ENCODE measurements at places on chromosomes 12 and 14. TPM values are rescaled to one million over a fixed set of nuclear protein-coding genes. Genes with fewer than 3 reads are reported as not detected.
A peak's percentile ranks its signal among the peaks of the same experiment; 100 is the strongest.

The VAMP1 gene
- 13.4 TPM for total RNA-seq

The TCTN2 gene
- 12.2 TPM for total RNA-seq

- peak; percentile 76 for DNase-seq
Measured at GRCh38 chr12:48296586-48297282, 54.0 kb downstream of the ZNF641 start.

DNA sequence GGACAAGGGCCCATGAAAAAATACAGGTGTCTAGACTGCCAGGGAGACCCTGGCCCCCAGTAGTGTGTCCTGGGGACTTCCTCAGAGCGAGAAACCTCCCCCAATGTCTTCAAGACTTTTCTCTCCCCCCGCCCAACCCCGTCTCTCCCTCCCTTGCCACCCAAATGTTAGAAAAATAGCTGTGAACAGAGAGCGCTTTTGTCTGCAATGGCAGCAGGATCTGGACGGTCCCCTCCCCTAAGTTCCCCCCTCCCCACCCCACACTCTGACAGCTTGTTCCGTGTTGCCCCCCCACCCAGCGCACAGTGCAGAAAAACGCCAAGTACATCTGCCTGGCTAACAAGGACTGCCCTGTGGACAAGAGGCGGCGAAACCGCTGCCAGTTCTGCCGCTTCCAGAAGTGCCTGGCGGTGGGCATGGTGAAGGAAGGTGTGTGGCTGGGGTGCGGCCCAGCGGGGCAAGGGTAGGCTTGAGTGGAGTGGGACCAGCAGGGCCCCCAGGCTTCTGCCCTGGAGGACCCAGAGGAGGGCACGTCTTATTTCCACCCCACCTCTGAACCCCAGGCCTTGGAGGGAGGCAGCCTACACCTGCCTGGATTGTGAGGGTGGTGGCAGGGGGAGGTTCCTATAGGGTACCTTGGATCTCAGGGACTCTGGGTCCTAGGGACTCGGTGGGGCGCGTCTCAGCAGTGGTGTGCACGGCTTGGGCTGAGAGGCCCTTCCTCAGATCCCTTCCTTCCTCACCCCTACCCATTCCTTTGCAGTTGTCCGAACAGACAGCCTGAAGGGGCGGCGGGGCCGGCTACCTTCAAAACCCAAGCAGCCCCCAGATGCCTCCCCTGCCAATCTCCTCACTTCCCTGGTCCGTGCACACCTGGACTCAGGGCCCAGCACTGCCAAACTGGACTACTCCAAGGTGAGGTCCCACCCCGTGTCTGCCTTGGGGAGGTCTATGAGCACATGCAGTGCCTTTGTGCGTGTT is 4.8 kb downstream of the NR4A1 start:
- DNase-seq: peak; percentile 45

DNA sequence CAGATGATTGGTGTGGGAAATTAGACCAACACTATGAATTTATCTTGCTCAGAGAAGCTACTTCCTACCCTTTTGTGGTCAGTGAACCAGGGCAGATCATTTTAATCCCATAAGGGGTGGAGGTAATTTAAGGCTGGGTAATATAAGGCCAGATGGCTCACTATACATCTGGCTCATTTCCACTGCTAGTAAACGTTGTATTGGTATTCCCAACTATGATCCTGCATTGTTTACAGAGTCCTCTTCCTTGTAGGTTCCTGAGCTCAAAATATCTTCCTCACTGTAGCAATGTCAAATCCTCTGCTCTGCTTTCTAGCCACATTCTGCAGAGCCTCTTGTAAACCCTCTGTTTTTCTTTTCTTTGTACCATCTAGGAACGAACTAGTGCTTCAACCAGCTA is 93.0 kb upstream of the MGAT4C start:
- no peak for DNase-seq

DNA sequence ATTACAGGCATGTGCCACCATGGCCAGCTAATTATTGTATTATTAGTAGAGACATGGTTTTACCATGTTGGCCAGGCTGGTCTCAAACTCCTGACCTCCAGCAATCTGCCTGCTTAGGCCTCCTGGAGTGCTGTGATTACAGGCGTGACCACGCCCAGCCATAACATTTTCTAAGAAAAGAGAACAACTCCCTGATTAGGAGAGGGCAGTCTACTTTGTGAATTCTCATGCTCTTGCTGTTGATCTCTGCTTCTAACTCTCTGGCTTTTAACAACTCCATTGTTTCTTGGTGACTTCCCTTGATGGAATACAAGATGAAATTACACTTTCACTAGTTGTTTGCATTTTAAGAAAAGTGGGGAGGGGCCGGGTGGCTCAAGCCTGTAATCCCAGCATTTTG is 33.6 kb downstream of the SSH1 start:
- peak; percentile 58 for DNase-seq

- no peak for DNase-seq
Measured at GRCh38 chr12:6192604-6193380, 7.4 kb upstream of the CD9 start.

DNA sequence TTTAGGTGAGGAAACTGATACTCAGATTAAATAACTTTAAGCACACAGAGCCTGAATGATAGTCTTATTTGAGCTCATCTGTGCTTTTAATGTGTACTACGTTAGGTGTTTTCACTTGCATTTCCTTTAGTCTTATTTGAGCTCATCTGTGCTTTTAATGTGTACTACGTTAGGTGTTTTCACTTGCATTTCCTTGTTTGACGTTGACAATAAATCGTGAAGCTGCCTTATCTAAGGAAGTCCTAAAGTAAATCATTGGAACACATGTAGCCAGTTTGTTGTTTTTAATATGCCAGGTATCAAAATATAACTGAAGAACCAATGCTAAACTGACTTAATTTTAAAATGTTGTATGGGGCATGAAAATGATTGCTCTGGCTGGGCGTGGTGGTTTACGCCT is 2.0 kb downstream of the RAP1B start:
- DNase-seq: no peak

GRCh38 chr12:89875225-89875624 is 166.6 kb upstream of the ATP2B1 start:
- peak; percentile 61 for DNase-seq

- no peak for DNase-seq
Measured at GRCh38 chr12:93136253-93137055, 207.4 kb upstream of the EEA1 start.
